ENCODE measurements at places on chromosomes 3 and 15. TPM values are rescaled to one million over a fixed set of nuclear protein-coding genes. Genes with fewer than 3 reads are reported as not detected.

DNA sequence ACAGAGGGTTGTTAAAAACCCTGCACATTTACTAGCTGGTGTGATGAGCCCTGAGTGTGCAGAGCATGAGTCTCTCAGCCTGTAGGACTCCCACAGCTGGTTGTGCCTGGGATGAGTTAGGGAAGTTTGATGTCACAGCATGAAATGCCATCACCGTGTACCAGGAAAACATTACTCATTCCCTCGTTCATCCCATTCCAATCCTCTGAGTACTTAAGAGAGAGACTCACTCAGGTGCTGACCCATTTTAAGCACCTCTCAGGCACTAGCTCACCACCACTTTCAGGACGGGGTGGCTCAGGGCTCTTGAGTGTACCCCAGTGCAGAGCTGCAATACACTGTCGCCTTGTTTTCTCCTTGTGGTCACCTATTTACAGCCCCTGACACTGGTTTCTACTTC lies 18.7 kb downstream of the MGLL start:
- DNase-seq = no peak

The PLIN1 gene
- total RNA-seq = 0.64 TPM

GRCh38 chr3:126983653-126984390 lies 907 bp downstream of the PLXNA1 start:
- DNase-seq = peak; percentile 49

The PLSCR5 gene
- total RNA-seq = not detected

DNA sequence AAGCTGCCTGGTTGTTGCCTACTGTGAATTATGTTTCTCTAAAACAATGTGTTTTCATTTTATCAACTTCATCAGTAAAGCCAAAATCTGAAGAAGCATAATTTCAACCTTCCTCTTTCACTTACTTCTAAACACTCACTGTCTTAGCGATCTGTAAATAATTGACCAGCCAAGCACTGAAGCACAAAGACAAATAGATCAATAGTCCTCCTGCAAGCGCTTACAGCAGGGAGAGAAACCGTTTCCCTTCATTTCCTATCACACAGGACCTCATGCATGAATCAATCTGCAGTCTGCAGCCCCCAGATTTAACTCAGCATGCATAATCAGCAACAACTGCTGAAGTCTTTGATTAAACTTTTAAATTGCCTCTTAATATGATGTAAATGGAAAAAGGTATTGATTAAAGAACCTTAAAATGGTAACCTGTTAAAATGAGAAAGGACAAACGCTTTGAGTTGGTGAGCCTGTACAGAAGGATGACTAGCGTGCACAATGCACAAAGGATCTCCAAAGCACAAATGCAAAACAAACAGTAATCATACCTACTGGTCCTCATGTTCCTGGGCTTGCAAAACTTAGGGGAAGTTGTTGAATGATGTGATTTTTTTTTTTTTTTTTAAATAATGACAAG lies 370.2 kb upstream of the ZNF385D start:
- DNase-seq = no peak
